OCI-M1 (cell line): ENCODE measurements at places on chromosomes 7 and 10.
A peak's percentile ranks its signal among the peaks of the same experiment; 100 is the strongest.

GRCh38 chr10:15385552-15386455 is 14.7 kb upstream of the FAM171A1 start:
- no peak for DNase-seq

DNA sequence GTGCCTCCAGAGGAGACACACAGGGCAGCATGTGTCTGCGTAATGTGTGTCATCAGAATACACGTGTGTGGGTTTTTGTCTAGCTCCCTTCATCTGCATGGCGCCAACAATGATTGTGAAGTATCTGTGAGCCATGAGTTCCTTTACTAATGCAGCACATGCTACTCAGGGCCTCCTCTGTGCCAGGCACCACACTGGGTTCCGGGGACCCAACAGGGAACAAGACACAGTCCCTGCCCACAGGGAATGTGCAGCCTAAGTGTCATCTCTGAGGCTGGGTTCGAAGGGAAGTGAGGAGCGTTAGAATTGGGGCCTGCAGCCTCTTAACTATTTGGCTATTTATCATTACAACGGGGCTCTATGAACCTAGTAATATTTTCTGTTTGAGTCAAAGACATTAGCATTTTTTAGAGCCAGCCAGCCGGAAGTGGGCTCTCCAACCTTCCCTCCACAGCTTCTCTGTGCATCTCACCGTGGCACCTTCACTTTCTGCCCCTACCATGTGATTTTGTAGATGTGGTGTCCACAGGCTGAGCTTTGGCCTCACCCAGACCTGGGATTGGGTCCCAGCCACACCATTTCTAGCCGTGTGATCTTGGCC is 43.9 kb upstream of the SRGN start:
- DNase-seq, result no peak

DNA sequence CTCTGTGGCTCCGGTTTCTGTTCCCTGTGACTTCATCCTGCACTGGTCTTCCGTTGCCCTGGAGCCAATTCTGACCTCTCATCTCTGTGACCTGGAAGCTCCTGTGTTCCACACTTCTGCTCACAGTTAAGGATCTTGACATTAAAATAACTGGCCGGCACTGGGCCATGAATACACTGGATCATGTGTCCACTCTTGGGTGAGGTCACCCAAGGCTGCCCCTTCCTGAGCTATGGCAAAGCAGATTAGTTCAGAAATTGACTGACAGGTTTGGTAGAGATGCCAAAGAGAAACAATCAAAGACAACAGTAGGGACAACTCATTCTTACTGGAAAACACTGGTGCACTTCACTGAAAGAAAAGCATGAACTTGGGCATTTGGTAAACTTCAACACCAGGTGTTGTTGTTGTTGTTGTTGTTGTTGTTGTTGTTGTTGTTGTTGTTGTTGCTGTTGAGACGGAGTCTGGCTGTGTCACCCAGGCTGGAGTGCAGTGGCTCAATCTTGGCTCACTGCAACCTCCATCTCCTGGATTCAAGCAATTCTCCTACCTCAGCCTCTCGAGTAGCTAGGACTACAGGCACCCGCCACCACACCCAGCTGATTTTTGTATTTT is 36.7 kb upstream of the GRID1 start:
- no peak for DNase-seq

- no peak for DNase-seq
Observed at GRCh38 chr10:27569946-27570345, 65.8 kb downstream of the RAB18 start.

DNA sequence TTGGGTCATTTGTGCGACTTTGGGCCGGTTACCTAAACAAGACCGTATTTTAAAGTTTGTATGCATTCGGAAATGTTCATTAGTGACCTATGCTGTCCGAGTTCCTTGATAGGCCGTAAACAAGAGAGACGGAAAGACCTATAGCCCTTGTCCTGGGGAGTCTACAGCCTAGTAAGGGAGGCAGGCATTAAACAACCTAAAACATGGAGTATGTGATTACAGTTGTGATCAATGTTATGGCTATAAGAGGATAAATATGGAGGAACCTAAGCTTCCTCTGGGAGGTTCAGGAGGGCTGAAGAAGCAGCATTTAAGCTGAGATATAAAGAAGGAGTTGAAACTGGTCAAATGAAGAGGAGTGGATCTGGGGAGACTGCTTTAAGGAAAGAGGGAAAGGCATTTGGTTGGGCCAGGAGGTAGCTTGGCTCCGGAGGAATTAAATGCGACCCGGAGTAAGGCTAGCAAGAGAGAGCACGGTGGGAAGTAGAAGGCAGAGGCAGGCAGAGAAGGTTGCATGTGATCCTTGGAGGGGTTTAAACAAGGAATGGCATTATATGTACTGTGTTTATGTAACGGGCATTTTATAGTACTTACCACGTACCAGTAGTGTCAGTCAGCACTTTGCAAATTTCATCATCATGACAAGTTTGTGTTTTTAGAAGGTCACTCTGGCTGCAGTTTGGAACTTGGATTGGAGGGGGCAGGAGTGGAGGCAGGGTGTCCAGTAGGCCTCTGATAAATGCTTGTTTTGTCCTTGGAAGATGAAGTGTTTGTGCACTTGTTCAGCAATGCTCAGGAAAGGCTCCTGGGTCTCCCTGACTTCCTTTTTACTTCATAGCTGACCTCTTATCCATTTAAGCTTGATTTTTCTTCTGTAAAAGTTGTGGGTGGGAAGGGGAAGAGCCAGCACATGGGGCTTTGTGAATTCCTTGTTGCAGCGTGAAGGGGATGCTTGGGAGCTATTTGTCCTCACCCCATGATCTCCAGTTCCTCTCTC is 1.0 kb upstream of the AVPI1 start:
- peak; percentile 79 for DNase-seq

DNA sequence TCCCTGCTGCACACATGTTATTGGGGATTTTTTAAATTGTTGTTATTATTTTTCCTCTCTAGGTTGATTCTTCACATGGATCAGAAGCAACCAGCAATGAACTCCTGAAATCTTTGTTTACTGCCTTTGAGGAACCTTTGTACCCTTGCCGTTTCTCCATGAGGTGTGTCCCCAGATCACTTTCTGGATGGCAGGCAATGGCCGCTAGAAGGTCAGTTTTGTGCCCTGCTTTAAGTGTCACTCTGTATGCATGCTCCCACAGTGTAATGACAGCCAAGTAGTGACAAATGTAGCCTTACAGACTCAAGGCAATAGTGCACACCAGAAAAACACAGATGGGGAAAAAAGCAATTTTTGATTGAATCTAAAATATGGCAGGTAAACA is 47.7 kb upstream of the NRP1 start:
- DNase-seq, result no peak

GRCh38 chr10:87925570-87925969 is 62.1 kb downstream of the PTEN start:
- DNase-seq, result peak; percentile 29

GRCh38 chr10:22712211-22712955 is 2.0 kb downstream of the PIP4K2A start:
- DNase-seq, result peak; percentile 50
